ENCODE measurements at places on chromosomes 7 and 10.
A peak's percentile ranks its signal among the peaks of the same experiment; 100 is the strongest.

DNA sequence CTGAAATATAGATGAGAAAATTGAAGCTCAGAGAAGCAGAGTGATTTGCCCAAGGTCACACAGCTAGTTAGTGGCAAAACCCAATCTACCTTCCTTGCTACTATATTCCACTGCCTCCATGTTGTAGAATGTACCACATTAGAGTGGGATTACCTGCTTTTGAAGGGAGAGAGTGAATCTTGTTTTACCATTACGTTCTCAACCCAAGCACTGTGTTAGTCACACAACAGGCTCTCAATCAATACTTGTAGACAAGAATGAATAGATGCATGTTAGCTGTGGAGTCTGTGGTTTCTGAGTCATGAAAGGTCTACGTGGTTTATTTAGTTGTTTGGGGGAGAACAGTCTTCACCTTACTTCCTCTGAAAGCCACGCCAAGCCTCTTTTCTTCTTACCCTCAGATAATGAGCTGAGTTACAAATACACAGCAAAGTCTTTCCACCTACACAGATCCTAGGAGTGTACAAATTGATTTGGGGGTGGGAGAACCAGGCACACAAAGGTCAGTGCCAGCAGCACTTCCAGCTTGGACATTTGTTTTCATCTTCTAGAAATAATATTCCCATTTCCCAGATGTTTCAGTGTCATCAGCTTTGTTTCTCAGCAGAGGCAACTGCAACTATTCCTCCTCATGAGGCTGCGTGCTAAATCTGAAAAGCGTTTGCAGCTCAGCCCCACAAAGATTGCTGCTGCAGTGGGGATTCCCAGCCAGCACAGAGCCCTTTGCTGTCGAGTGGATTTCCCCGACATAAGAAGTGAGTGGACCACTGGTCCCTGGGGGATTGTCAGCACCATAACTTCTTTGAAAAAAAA, 71.5 kb upstream of the ADO start:
- DNase-seq: peak; percentile 68

GRCh38 chr7:41693150-41693997, 9.5 kb downstream of the INHBA start:
- peak; percentile 58 for DNase-seq

DNA sequence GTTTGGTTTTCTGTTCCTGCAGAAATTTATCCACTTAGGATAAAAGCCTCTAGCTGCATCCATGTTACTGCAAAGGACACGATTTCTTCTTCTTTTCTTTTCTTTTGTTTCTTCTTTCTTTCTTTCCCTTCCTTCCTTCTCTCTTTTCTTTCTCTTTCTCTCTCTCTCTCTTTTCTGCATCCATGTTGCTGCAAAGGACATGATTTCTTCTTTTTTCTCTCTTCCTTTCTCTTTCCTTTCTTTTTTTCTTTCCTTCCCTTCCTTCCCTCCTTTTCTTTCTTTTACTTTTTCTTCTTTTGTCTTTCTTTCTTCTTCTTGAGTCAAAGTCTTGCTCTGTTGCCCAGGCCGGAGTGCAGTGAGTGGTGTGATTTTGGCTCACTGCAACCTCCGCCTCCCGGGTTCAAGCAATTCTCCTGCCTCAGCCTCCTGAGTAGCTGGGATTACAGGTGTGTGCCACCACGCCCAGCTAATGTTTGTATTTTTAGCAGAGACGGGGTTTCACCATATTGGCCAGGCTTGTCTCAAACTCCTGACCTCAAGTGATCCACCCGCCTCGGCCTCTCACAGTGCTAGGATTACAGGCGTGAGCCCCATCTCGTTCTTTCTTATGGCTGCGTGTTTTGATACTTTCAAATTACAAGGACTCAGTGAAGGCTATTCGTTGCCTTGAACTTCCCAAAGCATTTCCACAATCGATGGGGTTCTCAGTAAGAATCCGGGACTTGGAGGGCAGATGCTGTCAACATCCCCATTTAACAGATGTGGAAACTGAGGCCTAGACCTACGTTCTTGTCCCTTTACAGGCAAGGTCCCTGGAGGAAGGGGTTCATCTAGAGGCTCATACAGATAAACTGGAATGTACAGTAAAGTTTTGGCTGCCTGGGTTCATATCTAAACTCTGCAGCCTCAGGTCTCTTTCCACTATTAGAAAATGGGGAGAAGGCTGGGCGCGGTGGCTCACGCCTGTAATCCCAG, 1.9 kb upstream of the GNB2 start:
- no peak for DNase-seq

DNA sequence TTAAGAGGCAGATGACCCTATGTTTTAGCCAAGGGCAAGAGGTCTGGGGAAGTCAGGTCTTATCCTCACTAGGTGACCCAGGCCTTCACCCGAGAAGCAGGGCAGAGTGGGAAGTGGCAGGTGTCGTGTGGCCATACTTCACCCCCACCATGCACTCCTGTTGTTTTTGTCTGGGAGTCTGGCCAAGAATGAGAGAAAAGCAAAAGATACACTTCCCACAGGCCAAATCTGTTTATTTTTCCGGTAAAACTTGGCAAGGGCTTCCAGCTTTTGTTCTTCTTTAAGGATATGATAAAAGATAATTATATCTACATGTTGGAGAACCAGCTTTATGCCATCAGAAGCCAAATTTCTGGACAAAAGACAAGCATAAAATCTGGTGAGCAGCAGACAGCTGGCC, 137.4 kb upstream of the CDC14C start:
- no peak for DNase-seq

- no peak for DNase-seq
These were observed 350.7 kb upstream of the MBL2 start for GRCh38 chr10:53123311-53123710.
